ENCODE measurements at places on chromosomes 12 and 14.
A peak's percentile ranks its signal among the peaks of the same experiment; 100 is the strongest.

DNA sequence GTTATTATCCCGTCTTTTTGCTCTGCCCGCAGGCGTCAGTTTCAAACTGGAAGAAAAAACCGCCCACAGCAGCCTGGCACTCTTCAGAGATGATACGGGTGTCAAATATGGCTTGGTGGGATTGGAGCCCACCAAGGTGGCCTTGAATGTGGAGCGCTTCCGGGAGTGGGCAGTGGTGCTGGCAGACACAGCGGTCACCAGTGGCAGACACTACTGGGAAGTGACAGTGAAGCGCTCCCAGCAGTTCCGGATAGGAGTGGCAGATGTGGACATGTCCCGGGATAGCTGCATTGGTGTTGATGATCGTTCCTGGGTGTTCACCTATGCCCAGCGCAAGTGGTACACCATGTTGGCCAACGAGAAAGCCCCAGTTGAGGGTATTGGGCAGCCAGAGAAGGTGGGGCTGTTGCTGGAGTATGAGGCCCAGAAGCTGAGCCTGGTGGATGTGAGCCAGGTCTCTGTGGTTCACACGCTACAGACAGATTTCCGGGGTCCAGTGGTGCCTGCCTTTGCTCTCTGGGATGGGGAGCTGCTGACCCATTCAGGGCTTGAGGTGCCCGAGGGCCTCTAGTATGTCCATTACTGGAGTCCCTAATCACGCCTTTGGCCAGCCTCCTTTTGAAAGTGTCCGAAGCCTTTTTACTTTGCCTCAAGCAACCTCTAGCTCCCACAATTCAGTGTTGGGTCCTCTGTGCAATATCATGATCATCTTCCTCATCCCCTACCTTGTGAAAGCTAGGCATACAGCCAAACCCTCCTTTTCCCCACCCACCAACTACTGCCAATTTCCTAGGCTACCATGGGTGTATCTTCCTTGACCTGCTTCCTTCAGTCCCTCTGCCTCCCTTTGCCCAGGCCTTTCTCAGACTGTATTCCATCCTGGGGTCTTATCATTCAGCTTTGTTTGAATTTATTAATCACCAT lies 891 bp downstream of the SPRYD4 start:
- H3K4me1 ChIP-seq = peaks cover 21% of the 10 kb centered on the region
- H3K4me3 ChIP-seq = peak overlapping the region; percentile 82
- H3K36me3 ChIP-seq = peaks cover 7% of the 10 kb centered on the region
- H3K27ac ChIP-seq = peak overlapping the region; percentile 89
- no peaks in the 10 kb centered on the region for H3K27me3 ChIP-seq

- no peak overlapping the region for H3K4me3 ChIP-seq
- peak; percentile 25 for DNase-seq
- no peaks in the 10 kb centered on the region for H3K36me3 ChIP-seq
- H3K27ac ChIP-seq = no peak overlapping the region
These were observed 24.5 kb downstream of the WDR20 start for GRCh38 chr14:102164241-102164641.

DNA sequence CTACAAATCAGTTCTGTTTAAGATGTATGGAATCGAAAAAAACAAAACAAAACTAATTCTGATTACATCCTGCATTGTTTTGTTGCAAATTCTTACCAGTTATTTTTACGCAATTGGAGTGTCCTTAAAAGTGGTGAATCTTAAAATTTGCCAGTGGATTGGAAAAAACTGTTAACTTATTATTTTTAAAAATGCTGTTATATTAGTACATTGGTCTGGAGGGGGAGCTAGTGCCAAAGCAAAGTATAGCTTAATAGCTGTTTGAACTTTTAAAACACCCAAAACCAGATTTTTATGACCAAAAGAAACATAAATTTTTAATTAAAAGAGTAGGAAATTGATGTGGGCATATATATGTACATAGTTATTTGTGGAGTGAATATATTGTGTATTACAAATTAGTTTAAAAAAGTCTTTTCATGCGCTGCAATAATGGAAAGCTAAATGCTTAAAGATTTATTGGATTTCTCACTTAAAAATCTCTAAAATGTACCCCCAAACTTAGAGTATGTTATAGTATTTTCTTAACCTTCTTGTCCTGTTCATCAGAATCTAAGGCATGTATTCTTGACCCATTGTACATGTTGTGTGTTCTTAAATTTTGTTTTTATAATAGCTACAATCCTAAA lies 2.5 kb downstream of the FUT8 start:
- no peak overlapping the region for H3K27ac ChIP-seq
- no peaks in the 10 kb centered on the region for H3K36me3 ChIP-seq
- H3K4me3 ChIP-seq = no peak overlapping the region
- no peaks in the 10 kb centered on the region for H3K27me3 ChIP-seq
- DNase-seq = no peak

GRCh38 chr12:89382328-89382727 lies 30.0 kb upstream of the DUSP6 start:
- H3K36me3 ChIP-seq = no peaks in the 10 kb centered on the region
- H3K27ac ChIP-seq = no peak overlapping the region
- DNase-seq = no peak
- H3K4me1 ChIP-seq = peaks cover 7% of the 10 kb centered on the region

DNA sequence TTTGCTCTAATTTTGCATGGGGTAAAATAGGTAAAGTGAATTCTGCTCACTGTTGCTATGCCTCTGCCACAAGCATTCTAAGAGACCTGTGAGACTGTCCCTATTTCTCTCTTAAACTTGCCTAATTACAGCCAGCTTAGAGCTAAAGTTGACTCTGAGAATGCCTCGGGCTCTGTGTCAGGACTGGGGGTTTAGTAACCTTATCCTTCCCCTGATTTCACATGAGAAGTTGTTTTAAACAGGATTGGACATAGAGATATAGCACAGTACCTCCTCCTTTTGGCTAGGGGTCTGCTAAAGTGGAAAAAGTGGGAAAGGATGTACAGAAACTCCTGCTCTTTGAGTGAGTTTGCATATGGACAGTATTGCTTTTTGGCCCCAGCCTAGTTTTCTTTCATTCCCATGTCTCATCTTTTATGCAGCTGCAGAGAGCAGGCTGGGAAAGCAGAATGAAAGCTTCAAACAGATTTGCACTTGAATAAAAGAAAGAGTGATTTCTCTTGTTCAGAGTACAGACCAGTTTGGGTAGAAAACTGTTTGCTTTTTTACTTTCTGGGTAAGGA lies 122.0 kb downstream of the RAD51B start:
- no peak for DNase-seq
- H3K36me3 ChIP-seq = no peaks in the 10 kb centered on the region
- no peaks in the 10 kb centered on the region for H3K27me3 ChIP-seq
- H3K4me1 ChIP-seq = peaks cover 34% of the 10 kb centered on the region

DNA sequence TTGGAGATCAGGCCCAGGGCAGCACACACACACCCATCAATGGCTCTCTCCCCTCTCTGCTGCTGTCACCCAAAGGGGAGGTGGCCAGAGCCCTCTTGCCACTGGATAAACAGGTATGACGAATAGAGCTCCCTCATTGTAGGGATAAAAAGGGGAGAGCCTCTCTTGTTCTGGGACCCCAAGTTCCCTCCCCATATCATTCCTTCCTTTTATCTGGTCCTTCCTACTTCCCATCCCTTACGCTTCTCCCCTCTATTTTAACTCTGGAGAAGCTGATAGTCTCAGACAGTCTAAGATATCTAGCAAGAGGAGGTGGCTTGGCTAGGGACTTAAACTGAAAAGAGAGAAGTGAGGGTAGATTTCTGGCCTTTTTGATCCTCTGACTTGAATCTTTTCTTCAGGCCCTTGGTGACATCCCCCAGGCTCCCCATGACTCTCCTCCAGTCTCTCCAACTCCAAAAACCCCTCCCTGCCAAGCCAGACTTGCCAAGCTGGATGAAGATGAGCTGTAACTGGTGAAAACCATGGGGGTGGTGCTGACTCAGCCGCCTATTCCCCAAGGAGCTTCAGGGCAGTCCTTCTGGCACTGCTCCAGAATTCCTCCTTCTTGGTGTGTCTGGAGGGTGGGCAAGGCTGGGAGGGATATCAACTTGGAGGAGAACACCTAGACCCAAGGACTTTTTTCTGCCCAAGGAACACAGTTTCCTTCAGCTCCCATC lies 5.3 kb downstream of the ARHGEF25 start:
- no peak for DNase-seq
- H3K27me3 ChIP-seq = peaks cover 4% of the 10 kb centered on the region
- H3K4me3 ChIP-seq = no peak overlapping the region
- H3K36me3 ChIP-seq = peaks cover 36% of the 10 kb centered on the region
- H3K4me1 ChIP-seq = peaks cover 48% of the 10 kb centered on the region
- peak overlapping the region; percentile 36 for H3K27ac ChIP-seq

DNA sequence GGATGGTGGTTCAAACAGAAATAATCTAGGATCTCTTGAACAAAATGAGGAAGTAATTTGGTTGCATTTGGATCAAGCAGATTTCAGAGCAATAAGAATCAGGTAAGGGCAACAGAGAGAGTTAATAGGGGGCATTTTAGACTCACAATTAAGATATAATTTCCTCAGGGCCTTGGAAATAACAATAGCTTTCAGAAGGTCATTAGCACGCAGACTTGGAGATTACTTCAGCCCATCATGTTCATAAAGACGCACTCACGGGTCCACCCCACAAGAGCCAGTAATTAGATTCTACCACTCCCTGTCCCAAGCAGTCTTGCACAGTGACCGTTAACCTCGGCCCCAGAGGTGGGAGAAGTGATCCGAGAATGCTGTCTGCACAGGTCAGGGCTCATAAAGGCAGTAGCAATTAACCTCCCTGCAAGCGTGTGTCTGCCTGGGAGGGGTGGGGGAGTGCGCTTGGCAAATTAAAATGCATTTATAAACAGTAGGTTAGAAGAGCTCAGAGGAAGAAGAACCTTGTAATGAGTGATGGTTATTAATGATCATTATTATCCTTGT lies 125.7 kb upstream of the CCDC196 start:
- H3K36me3 ChIP-seq = no peaks in the 10 kb centered on the region
- H3K4me1 ChIP-seq = no peaks in the 10 kb centered on the region
- no peak overlapping the region for H3K27ac ChIP-seq
- H3K27me3 ChIP-seq = no peaks in the 10 kb centered on the region
- H3K4me3 ChIP-seq = no peak overlapping the region

- peaks cover 3% of the 10 kb centered on the region for H3K27me3 ChIP-seq
- H3K4me3 ChIP-seq = peak within 1 kb of the TSS; percentile 68
- peaks cover 5% of the 10 kb centered on the region for H3K36me3 ChIP-seq
- H3K4me1 ChIP-seq = peaks cover 21% of the 10 kb centered on the region
These were observed at the start of gene CEP170B for GRCh38 chr14:104865081-104865630. Gene CEP170B, plus strand, starts transcription at chr14:104865268. Its CDS starts 3,183 bp downstream, at chr14:104868451.

DNA sequence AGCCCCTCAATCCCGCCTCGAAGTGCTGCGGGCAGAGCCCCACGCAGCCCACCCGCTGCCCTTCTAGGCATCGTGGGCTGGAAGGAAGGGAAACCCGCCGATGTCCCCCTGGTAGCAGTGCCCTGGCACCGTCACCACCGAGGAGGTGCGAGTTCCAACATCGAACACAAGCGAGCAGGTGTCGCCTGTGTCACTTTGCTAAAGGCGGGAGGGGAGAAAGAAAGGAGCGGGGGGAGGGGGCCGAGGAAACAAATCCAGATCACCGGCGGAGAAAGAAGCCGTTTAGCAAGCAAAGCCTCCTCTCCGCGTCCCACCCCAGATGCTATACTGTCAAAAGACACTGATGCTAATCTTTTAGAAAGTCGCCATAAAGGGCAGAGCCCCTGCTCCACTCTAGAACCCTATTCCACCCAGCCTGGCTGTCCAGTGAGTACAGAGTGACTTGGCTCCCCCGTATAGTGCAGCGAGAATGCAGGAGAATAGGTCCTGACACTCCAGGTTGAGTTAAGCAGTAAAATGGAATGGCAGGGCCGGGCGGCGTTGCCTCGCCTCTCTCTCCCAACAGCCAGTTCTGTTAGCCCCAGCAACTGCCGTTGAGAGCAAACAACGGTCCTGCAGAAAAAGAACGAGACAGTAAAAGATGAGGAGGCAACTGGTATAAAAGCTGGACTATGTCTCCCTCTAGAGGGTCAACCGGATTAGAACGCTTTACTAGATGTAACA lies 67.9 kb upstream of the USP15 start:
- H3K4me1 ChIP-seq = peaks cover 22% of the 10 kb centered on the region
- DNase-seq = peak; percentile 46
- peaks cover 20% of the 10 kb centered on the region for H3K27me3 ChIP-seq
- peak overlapping the region; percentile 54 for H3K4me3 ChIP-seq
- H3K36me3 ChIP-seq = no peaks in the 10 kb centered on the region
- H3K27ac ChIP-seq = no peak overlapping the region

DNA sequence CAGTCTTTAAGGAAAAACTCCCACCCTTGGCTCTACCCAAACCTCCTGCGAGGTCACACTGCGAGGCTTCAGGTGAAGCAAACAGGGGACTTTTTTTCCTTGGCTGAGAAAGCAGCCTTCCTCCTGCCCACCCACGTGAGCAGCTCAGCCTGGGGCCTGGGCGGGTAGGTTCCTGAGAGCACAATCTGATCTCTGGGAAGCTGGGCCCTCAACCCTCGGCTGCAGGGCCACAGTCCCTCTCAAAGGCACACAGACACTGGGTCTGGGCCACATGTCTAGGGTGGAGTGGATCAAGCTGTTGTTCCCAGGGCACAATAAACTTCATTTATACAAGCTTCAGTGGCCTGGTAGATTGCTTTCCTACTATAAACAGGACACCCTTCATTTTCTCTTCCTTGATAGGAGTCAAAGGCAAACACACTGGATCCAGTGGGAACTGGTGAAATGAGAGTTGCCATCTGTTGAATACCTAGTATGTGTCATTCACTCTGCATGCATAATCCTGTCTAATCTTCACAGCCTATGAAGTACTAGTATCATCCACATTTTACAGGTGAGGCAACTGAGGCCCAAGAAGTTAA lies 41.3 kb upstream of the PNMA1 start:
- no peaks in the 10 kb centered on the region for H3K36me3 ChIP-seq
- peak overlapping the region; percentile 95 for H3K27ac ChIP-seq
- H3K4me1 ChIP-seq = peaks cover 88% of the 10 kb centered on the region
- H3K4me3 ChIP-seq = no peak overlapping the region
- no peak for DNase-seq
- no peaks in the 10 kb centered on the region for H3K27me3 ChIP-seq

- no peak for DNase-seq
- no peak overlapping the region for H3K27ac ChIP-seq
- H3K27me3 ChIP-seq = no peaks in the 10 kb centered on the region
- H3K4me3 ChIP-seq = no peak overlapping the region
- no peaks in the 10 kb centered on the region for H3K4me1 ChIP-seq
These were observed 62.7 kb upstream of the PELI2 start for GRCh38 chr14:56055511-56055910.

DNA sequence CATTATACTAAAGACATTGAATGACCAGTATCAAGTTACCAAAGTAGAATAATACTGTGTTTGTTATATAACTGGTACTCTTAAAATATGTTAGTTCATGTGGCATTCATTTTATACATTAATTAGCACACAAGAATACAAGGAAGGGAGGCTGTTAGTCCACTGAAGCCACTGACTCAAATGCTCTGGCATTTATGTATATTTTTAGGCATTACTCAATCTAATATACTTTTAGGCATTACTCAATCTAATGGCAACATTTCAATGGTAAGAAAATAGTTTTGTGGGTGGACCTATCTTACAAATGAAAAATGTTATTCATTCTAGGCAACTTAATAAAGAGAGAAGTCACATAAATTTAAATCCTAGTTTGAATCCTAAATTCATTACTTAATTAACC lies 874.4 kb upstream of the USP15 start:
- H3K27ac ChIP-seq = no peak overlapping the region
- DNase-seq = no peak
- no peak overlapping the region for H3K4me3 ChIP-seq
- no peaks in the 10 kb centered on the region for H3K27me3 ChIP-seq
- H3K36me3 ChIP-seq = no peaks in the 10 kb centered on the region
